IMR-90 (cell line): ENCODE measurements at places on chromosomes 4 and X. TPM values are rescaled to one million over a fixed set of nuclear protein-coding genes. Genes with fewer than 3 reads are reported as not detected.
A peak's percentile ranks its signal among the peaks of the same experiment; 100 is the strongest.

DNA sequence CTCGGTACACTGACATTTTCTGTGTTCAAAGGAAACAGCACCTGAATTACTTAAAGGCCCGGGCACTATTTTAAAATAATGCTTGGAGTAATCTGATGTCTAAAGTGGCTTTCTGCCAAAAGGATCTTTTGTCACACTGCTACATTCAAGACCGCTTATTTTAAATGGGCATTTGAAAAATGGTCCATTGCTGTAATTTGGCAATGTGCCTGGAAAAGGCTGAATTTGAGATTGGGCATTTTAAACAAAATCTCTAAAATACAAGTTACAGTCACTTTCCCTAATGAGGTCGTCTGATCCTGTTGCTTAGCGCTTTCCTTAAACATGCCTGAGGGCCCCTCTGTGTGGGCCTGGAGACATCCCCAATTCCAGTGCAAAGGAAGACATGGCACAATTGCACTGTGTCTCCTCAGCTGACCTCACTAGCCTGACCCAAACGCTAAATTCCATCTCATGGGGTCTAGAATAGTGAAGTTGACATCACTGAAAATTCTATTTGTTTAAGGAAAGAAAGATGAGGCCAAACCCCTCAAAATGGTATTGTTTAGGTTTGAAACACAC, 214.2 kb downstream of the GPC3 start:
- no peak for DNase-seq

DNA sequence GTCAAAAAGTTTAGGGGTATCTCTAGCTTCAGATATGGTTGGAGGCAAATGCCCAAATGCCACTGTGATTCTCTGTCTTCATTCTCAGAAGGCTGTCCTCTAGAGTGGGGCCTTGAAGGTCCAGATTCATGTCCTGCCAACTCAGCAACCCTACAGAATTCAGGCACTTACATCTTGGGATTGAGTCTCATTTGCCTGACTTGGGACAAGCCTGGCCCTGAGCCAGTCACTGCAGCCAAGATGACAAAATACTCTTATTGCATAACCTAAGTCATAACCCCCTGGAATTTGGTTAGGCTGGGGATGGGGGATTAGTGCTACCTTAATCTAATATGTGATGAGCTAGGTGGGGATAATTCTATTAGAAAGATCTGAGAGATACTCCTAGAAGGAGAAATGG, 100.5 kb downstream of the AREG start:
- DNase-seq = no peak

DNA sequence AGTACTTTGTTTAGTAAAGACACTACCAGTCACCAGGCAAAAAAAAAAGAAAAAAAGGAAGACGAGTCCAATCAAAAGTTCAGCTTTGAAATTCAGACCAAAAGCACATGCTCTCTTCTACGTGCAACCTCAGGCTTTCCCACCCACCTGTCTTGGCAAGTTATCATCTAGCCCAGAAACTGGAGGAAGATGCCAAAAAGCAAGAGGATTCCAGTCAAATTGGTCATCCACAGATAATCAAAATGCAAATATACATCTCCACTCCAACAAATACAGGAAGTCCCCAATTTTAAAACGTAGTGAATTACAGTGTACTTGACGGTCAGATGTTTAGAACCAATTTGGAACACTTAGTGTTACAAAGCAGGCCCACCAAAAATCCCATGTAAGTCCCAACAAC, 96.5 kb downstream of the PALLD start:
- peak; percentile 76 for DNase-seq

DCLK2 gene
- total RNA-seq = 10.8 and 11.3 TPM in 2 replicates

CENPE gene
- total RNA-seq = 14.5 and 34.2 TPM in 2 replicates

DNA sequence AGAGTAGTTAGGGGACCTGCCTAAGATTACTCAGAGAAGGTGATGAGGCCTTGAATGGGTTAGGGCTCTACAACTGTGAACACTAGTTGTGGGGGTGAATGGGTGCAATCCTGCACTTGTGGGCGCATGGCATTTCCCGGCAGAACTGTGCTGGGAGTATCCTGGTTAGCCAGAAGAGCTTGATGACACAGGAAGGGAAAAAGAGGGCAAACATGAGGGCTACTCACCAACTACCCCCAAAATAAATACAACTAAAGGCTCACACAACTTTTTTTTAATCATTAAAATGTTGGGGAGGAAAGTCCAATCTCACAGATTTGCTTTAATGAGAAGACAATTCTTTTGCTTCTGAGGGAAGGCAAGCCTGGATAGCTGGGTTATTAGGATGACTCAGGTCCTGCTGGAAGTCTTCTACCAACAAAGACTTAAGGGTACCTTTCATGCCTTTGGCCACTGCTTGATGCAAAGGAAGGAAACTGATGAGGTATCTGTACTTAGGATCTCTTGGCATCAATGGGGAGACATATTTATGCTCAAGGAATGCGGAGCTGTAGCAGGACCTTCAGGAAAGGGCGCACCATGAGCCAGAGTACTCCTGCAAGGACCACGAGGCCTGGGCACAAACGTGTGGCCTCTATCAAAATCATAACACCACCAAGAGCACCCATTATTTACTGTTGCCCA, 2.6 kb downstream of the PHKA2 start:
- DNase-seq = no peak
